ENCODE measurements at places on chromosomes 1 and 21. TPM values are rescaled to one million over a fixed set of nuclear protein-coding genes. Genes with fewer than 3 reads are reported as not detected.

DNA sequence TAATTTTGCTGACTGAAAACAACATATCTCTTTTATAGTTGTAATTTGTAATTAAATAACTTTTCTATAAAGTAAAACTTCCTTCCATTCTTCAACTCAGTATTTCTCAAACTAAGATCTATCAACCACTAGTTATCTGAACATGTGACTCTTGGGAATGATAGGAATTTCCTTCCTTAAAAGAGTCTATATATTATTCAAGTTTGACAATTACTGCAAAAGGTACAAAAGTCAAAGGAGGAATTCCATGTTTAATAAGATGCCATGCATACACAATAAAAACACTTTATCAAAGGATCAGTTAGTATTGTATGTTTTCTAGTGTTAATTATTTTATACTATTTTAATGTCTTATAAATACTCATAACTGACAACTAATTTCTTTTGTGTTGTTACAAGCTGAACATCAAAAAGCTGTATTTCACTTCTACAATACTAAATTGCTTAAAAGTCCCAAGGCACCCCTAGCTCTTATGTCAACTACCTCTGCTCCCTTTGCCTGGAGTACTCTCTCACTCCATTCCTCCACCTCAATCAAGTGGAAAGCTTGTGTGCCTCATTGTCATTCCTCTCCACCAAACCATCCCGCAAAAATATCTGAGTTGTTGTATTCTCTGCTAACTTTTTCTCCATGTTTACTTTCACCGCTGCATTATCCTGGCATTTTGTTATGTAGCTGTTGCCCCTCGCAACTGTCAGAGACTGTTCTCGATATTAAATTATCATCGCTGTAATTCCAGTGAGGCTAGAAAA, 67.9 kb downstream of the SLC44A5 start:
- no peak for DNase-seq

CFH gene
- total RNA-seq: 12.7 TPM

- no peak for DNase-seq
These were observed 3.4 kb downstream of the RUNX3 start for GRCh38 chr1:24926563-24927249.

FYB2 gene
- 9.1 TPM for total RNA-seq

DNA sequence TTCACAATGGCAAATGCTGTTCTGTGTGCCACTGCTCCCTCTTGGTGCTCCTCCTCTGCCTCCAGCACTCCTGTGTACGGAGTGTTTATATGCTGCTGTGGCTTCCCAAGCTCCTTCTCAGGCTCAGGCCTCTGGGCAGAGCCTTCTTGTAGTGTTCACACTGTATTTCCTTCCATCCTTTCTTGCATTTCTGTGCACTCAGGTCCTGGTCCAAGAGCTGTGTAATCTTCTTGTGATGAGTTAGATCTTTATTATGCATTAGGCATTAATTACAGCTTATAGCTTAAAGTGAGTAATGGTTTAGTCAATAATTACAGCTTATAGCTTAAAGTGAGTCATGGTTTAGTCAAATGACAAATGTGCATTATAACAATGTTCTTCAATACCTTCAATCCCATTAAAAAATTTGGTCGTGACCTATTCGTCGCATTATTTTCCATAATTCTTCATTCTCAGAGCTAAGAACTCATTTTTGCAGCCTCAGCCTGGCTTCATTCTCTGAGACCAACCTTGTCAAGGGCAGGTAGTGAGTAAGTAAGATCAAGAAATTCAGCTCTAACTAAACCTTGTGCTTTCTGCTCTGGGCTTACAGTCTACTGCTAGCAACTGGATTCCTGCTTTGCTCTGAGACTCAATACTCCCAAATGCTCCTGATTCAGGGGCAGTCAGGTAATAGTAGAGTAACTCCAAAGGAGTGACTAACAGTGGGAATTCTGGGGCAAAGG, 154.5 kb upstream of the SPAG17 start:
- no peak for DNase-seq

KRTAP6-2 gene
- not detected for total RNA-seq

- DNase-seq: no peak
These were observed 6.3 kb downstream of the TSNAX start for GRCh38 chr1:231534703-231535159.

DNA sequence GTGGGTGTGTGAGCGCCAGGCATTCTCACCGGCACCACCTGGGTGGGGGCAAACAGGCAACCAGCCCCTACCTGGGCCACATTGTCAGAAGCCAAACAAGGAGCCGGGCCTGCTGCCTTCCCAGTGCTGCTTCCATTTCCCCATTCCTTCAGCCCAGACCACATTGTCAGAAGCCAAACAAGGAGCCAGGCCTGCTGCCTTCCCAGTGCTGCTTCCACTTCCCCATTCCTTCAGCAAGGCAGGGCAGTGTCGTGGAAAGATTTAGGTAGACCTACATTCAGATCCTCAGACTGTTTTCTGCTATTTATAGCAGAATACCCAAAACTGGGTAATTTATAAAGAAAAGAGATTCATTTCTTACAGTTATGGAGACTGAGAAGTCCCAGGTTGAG, 47.0 kb upstream of the EFHD2 start:
- no peak for DNase-seq

DNA sequence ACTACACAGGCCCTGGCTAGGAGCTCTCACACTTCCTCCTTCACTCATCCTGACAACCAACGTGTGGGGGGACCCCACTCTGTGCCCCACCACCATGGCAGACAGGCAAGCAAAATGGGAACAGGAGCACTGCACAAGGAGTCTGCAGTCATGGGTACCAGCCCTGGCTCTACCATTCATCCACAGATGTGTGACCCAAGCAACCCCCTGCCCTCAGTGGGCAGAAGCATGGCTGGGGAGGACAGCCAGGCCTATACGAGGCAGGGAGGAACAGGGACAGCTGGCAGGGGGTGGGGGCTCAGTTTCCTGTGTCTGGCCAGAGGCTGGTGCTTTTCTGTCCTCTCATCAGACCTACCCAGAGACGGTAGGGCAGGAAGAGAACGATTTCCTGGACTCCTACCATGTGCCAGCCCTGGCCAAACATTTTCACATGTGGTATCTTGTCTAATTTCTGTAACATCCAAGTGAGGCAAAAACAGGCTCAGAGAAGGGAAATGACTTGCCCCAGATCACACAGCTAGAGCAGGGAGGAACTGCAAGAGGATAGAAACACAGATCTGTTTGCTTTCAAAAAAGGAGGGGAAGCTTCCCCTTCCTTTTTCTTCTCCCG, 178.0 kb downstream of the HIVEP3 start:
- no peak for DNase-seq

DNA sequence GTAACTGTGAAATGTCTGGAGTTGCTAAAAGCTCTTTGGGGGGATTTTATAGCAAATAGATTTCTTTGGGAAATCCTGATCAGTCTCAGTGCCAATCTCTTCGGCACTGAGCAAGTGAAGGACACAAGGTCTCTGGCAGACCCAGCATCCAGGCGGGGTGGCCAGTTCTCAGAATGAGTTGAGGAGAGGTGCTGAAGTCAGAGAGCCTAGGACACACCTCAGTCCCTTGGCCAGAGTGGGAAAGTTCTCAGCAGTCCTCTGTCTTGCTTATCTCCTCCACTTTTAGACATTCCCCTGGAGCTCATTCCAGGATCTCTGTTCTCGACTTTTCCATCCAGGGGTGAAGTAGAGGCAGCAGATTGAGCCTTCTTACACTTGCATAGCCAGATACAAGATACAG, 6.7 kb downstream of the HLX start:
- no peak for DNase-seq

- no peak for DNase-seq
These were observed 2.0 kb upstream of the TRNP1 start for GRCh38 chr1:26991310-26992116.

- DNase-seq: no peak
These were observed 8.6 kb downstream of the EDEM3 start for GRCh38 chr1:184745929-184746638.

FOXO6 gene
- 1.4 TPM for total RNA-seq

DNA sequence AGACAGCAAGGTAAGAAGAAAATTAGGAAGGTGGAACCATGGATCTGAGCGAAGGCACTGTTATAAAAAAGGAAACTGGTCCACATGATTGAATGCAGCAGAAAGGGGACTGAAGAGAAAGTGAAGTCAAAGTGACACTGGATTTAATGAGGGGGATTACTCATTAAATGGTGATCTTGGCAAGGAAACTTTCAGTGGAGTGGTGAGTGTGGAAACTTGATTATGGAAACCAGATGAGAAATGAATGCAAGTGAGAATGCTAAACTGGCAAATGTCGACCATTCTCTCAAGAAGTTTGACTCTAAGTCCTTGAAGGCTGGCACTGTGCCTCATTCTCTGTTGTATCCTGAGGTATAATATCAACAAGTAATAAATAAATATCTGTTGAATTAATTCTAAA, 23.3 kb downstream of the COLGALT2 start:
- no peak for DNase-seq

HCN3 gene
- total RNA-seq: 1.7 TPM

- DNase-seq: no peak
These were observed 7.5 kb downstream of the DMAP1 start for GRCh38 chr1:44220755-44221154.

GRCh38 chr1:182389619-182390047, 2.0 kb downstream of the GLUL start:
- DNase-seq: no peak

Data from heart right ventricle (tissue), 16 donors.